ENCODE measurements at places on chromosomes 16 and 17.

GRCh38 chr17:78734793-78735641, 47.1 kb downstream of the CYTH1 start:
- no peak for DNase-seq

DNA sequence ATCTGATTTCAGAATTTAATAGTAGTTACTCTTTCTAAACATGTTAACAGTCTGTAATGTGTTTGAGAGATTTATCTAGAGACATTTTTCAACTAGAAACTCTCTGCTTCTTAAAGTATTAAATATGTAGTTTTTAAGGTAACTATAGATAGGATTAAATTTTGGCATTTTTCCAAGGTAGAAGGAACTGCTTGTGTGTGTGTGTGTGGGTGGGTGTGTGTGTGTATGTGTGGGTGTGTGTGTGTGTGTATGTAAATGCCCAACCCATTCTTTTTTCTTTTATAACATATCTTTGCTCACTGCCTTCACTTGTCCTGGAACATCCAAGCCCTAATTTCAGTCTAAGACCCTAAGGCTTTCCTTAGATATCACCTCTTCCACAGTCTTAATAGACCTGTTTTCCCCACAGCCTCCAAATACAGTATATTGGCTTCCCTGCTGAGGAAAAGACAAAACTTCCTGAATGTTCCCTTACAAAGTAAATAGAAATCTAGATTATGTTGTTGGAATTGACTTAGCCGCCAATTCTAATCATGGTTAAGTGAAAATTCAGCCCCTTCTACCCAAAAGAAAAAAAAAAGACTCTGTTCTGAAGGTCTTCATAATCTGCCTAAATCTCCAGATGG, 33.5 kb downstream of the NUP93 start:
- DNase-seq = no peak

- DNase-seq = no peak
These were observed 47.9 kb downstream of the RAB11FIP3 start for GRCh38 chr16:473046-474043.

- no peak for DNase-seq
These were observed 12.8 kb downstream of the CYTH1 start for GRCh38 chr17:78769196-78769773.

DNA sequence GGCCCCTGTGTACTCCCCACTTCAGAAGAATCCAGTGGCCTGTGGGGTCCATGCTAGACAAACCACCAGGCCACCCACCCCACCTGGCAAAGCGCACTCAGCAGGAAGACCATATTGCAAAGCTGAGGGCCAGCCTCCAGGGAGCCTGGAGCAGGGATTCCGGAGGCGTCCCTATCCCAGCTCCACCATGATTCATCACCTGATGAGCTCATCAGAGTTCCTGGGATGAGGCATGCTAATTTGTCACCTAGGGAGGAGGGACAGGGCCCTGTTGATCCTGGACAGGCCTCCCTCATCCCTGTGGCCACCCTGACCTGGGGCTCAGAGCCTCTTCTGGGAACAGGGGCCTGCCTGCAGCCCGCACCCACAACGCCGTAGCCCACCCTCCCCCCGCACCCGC, 131.6 kb upstream of the PLCG2 start:
- DNase-seq = no peak

- DNase-seq = peak; percentile 33
These were observed 250.8 kb upstream of the RPL38 start for GRCh38 chr17:73952480-73953205.

DNA sequence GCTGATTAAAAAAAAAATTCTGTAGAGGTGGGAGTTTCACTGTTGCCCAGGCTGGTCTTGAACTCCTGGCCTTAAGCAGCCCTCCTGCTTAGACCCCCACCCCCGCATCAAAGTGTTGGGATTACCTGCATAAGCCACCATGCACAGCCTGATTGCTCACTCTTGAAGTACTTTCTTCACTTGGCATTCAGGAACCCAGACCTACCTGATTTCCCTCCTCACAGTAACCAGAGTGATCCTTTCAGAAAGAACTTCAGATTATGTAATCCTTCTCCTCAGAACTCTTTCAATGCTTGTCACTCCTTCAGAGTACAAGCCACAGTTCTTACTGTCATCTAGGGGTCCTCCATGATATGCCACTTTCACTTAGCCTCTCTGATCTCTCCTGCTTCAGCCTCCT, 1.4 kb downstream of the EFCAB13 start:
- DNase-seq = no peak

DNA sequence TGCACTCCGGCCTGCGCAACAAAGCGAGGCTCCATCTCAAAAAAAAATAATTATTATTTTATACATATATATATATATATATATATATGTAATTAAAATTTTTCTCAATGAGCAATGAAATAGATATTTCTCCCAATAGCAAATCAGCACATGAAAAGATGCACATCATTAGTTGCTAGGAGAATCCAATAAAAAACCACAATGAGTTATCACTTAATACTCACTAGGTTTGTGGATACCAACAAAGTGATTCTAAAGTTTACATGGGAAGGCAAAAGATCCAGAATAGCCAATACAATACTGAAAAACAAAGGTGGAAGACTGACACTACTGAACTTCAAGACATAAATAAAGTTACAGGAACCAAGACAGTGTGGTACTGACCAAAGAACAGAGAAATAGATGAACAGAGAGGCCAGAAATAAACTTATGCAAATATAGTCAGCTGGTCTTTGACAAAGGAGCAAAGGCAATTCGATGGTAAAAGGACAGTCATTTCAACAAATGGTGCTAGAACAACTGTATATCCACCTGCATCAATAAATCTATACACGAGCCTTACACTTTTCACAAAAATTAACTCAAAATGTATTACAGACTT, 13.6 kb downstream of the SMG6 start:
- no peak for DNase-seq

DNA sequence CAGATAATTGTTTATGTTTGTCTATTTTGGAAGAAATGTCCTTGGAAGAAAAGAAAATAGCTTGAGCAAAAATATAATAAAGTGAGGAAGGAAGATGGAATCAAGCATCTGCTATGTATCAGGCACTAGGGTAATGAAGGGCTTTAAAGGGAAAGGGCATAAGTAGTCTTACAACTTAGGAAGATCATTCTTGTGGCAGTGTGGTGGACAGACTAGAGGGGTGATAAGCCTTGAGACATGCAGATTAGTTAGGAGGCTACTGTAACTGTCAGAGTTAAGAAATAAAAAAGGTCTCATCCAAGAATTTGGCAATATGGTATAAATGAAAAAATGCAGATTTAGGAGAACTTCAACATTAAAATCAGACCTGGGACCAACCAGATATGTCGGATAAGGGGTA, 14.9 kb downstream of the FAM222B start:
- DNase-seq = no peak

- DNase-seq = no peak
These were observed 79.1 kb downstream of the KLHDC4 start for GRCh38 chr16:87686697-87687096.

- DNase-seq = no peak
These were observed 90.8 kb upstream of the PMFBP1 start for GRCh38 chr16:72262711-72263110.

GRCh38 chr17:78707016-78707415, 75.1 kb downstream of the CYTH1 start:
- DNase-seq = no peak

DNA sequence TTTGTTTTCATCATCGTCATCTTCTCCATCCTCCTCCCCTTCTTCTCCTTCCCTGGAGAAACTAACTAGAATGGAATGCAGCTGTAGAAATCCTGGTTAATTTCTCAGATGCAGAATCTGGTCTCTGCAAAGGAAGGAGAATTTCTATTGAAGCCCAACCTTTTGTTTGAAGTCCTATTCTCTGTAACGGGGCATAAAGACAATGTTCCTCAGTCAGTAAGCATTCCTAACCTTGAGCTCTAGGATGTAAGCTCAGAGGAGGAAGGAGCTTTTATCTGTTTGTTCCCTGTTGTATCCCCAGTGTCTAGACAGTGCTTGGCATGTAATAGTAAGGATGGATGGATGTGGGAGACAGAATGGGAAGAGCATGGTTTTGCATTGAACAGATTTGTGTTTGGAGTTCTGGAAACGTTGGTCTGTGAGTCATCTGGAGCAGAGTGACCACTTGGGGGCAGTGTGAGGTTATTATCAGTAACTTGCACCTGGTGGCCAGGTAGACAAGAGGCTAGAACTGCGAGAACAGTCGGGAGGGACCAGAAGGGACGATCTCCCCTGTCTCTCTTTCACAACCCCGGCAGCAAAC, 363.7 kb downstream of the SNX29 start:
- DNase-seq = no peak

DNA sequence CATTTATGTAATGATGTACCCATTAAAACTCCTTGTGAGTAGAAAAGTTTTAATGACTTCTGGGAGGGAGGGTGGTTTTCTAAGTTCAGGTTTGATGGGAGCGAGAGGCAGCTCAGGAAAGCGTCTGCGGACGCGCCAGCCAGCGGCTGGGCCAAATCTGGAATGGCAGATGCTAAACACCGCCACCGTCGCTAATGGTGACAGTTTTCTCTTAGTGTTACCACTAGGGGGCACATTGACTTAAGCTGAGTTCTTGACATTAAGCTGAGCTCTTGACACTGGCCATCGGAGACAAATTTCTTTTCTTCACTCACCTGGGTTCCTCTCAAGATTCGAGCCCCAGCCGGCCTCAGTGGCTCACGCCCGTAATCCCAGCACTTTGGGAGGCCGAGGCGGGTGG, 6.7 kb downstream of the TRPV1 start:
- DNase-seq = no peak

DNA sequence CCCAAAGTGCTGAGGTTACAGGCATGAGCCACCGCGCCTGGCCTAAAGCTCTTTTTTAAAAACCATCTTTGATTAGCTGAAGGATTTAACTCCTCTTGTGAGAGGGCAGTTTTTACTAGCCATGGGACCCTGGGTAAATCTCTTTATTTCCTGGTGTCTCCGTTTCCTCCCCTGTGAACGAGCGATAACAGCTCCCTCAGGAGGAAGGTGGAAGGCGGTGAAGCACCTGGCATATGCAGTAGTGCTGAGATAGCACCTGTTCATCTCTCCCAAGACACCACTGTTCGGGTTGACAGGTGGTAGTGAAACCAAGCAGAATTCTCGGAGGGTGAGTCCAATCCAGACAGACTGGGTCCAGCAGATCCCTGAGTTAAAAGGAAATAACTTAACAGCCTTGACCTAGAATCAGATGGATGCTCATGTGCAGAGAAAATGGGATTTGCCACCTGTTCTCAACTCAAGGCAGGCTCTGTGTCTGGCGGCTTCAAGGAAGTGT, 86.2 kb downstream of the CRISPLD2 start:
- DNase-seq = no peak

DNA sequence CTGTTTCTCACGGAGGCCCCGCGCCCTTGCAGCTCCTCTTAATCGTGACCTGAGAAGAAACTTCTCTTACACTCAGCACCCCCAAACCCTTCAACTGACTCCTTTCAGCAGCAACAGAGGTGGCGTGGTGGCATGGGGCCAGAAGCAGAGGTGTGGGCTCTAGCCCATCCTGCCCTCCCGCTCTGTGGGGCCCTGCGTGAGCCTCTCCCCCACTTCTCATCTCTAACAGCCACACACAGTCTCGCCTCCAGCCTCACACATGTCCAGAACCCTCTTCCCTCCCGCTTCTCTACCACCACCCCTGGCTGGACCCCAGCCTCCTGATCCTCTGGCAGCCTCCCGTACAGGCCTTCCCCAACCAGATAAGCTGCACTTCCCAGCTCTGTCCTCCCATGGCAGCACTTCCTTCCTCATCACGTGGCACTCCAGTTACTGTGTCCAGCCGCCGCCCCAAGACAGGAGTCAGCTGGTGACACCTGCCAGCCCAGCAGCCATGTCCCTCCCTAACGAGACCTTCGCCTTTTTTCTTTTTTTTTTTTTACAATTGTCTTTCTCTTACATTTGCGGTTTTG, 30.5 kb downstream of the NSMCE1 start:
- DNase-seq = peak; percentile 35

GRCh38 chr17:1110862-1111598, 68.8 kb downstream of the ABR start:
- DNase-seq = no peak

GRCh38 chr17:66687570-66688284, 147.2 kb upstream of the CACNG5 start:
- no peak for DNase-seq

DNA sequence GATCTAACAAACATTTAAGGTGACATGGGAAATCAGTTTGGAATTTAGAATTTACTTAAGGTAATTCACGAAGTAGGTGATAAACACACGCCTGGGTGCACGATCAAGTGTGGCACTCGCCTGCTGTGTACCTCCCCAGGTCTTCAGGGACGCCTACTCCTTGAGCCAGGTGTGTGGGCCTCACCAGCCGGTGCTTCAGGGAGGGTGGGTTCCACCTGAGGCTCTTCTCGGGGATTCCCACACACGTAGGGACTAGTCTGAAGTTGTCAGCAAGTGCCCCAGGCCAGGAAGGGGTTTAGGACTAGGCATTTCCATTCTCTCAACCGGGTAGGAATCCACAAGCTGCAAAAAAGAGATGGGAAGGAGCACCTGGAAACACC, 9.8 kb upstream of the NAT9 start:
- no peak for DNase-seq

GRCh38 chr17:51238255-51238887, 21.5 kb downstream of the MBTD1 start:
- no peak for DNase-seq

DNA sequence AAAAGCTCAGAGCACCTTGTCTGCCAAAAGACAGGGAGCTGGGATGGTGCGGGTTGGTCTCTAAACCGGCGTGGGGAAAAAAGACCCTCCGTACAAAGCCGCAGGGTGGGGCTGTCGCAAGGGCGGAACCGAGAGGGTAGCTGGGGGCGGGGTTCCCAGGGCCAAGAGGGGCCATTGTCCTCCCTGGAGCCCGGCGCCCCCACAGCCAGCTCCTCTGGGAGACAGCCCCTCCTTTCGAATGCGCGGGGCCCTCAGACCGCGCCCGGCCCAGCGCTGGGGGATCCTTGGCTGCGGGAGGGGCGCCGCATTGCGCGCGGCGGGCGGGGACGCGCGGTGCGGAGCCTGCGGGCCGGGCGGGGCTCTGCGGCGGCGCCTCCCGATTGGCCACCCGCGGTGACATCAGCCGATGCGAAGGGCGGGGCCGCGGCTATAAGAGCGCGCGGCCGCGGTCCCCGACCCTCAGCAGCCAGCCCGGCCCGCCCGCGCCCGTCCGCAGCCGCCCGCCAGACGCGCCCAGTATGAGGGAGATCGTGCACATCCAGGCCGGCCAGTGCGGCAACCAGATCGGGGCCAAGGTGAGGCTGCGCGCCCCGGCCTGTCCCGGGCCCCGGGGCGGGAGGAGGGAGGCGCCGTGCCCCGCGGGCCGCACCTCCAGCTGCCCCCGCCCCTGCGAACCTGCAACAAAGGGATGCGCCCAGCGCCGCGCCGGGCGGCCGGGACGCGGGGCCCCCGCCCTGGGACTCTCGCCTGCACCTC, at the start of gene TUBB3:
Gene TUBB3 (plus strand): TSS at position 459 of the 756 bp plus-strand sequence. CDS start 60 bp downstream, at position 519.
- no peak for DNase-seq
